CD4-positive, alpha-beta T cell (primary cell): ENCODE measurements at places on chromosomes 3 and 15.

DNA sequence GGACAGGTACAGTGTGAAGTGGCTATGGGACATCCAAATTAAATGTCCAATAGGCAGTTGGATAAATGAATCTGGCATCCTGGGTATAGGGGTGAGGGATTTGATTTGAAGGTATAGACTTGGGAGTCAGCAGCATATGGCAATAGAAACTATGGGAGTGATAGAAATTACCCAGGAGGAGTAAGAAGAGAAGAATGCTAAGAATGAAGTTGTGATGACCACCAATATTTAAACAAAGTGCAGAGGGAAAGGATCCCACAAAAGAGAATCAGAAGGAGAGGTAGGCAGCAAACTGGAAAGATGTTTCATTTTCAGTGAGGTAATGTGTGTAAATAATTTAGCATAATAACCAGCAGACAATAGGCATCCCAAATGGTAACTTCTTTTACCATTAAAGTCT is 13.8 kb upstream of the MSL2 start:
- DNase-seq: no peak

DNA sequence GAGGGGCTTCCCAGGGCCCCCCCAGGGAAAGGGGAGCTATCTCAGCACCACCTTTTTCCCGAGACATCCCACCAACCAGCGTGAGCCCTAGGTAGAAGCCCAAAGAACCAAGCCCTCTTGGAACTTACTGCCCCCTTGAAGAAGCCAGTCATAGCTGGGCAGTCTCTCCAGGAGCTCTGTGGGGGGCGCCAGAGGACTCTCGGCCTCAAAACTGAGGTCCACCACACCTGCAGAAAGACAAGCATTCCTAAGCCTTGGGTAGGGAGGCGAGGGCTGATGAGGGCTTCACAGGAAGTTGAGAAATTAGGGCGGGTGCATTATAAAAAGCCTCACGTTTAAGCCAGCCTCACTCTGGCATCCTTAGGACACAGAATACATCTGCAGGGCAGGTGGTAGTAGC is 9.0 kb downstream of the SSUH2 start:
- DNase-seq: no peak

GRCh38 chr3:77931255-77932009 is 891.5 kb downstream of the ROBO2 start:
- DNase-seq: no peak

- peak; percentile 10 for DNase-seq
Measured at GRCh38 chr15:75597667-75598341, 18.7 kb upstream of the PTPN9 start.

DNA sequence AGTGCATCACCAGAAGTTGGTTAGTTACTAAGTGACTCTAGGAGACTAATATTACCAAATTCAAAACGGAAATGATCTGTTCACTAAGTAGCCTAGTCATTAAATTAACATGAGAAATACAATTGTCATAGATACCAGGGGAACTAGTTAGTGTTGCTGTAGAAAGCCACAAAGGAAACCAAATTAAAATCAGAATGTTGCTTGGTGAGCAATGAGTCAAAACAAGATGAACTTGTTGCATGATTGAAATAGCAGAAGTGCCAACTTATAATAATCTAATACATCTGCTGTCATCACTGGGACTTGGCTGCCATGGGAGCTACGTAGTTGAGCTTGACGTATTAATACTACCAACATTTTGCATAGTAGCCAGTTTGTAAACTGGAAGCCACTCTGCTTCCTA is 458.1 kb downstream of the DIPK2A start:
- no peak for DNase-seq

DNA sequence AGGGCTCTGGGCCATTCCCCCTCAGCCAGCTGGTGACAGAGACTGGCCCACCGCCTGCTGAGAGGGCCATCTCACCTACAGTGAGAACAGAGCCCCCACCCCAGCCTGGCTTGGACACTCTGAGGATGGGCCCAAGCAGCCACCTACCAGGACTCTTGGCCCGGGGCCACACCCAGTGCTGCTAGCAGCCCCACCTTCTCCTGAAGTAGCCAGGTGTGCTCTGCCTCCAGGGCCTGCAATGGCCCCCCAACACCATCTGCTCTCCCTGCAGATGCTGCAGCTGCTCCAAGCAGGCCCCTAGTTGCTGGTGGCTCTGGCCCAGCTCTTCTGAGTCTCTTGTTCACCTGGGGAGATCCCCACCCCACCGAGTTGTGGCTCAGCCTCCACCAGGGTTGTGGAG is 6.8 kb upstream of the CLK3 start:
- DNase-seq: no peak

- no peak for DNase-seq
Measured at GRCh38 chr15:74843891-74844299, 939 bp upstream of the ULK3 start.

DNA sequence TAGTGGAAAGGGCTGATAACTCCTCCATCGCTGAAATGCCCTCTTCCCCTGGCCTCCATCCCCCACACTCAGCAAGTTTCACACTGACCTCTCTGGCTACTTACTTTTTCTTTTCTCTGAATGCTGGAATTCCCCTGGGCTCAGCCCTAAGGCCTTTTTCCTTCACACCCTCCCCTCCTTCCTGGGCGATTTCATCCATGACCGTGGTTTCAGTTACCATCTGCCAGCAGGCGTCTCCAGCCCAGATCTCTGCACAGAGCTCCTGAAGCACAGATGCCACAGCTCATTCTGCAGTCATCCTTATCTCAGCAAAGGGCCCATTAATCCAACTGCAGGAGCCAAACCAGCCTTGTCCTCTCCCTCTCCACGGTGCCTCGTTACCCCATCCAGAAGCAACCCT is 114.0 kb downstream of the RFTN1 start:
- DNase-seq: no peak

DNA sequence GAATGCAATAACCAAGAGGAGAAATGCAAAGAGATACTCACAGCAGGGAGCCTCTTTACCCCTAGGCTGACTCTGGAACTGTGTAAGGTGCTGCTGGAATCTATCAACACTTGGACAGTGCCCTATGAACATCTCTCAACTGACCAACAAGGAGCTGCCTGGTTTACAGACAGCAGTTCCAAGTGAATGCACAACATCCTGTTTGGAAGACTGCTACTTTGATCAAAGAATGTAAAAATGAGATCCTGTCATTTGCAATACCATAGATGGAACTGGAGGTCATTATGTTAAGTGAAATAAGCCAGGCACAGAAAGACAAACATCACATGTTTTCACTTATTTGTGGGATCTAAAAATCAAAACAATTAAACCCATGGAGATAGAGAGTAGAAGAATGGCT is 136.3 kb downstream of the IMPG2 start:
- no peak for DNase-seq

DNA sequence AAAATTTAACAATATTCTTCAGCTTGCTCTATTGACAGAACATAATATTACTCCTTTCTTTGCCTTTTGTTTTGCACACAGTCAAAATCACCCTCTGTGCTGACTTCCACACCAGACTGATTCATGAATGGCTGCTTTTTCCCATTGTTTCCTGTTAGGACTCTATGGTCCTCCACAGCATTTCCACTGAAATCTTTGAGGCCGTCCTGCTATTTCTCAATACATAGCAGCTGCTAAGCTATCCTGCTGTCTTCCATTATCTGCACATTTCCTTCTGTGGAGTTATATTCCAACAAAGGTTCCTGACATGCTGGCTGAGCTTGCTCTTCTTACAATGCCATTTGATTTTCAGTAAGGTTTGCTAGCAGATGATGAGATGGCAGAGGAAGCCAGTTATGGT is 153.3 kb downstream of the EPHA3 start:
- no peak for DNase-seq

DNA sequence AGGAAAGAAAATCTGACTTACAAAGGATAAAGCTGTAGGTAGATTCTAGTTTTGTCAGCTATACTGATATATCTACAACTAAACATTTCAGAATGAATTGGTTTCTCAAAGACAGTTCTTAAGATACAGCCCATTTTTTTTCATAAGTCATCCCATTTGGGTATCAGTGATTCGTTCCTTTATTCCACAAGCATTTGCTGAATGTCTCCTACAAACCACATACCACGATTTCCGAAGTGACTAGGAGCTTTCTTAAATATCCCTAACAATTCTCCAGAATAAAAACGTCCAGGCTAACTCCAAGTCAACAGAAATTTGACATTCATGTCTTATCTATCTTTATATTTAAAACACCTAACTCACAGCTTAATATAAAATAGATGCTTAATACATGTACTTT is 59.8 kb downstream of the TP53BP1 start:
- no peak for DNase-seq

GRCh38 chr3:110243081-110243480 is 828.5 kb upstream of the NECTIN3 start:
- no peak for DNase-seq

GRCh38 chr15:101276501-101277037 is 716 bp downstream of the SELENOS start:
- DNase-seq: no peak

GRCh38 chr3:153026026-153026425 is 136.0 kb upstream of the RAP2B start:
- DNase-seq: no peak

- no peak for DNase-seq
Measured at GRCh38 chr3:2765002-2765579, 345.1 kb downstream of the IL5RA start.

DNA sequence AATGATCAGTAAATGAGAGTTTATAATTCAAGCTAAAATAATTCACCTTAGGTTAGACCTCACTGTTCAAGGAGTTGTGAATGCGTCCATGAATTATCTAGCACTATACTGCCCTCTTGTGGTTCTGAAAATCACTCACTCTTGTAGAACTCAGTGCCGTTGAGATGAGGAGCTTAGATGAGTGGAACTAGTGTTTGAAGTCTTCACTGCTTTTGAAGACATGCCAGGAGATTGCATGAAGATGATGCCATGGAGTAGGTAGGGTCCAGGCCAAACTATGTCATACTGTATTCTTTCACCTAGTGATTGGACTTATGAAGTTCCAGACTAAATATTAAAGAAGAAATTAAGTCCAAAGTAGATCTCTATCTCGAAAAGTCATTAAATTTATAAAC is 28.8 kb downstream of the LYSMD4 start:
- DNase-seq: peak; percentile 38

- DNase-seq: no peak
Measured at GRCh38 chr3:172550347-172550943, 27.2 kb upstream of the TNFSF10 start.

DNA sequence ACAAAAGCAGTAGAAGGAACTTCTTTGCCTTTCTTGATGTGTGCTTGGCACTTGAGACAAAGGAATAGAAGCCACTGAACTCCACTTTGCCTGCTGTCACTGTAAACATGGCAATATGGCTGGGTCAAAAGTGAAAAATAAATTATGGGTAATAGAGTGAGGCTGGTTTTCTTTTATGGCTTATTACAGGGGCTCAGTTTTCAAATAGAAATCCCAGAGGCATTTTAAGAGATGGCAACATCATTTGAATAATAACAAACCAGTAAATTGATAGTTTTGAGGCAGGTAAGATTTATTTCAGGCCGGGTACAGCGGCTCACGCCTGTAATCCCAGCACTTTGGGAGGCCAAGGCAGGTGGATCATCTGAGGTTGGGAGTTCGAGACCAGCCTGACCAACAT is 2.8 kb downstream of the C3orf52 start:
- DNase-seq: no peak

GRCh38 chr15:98887976-98888375 is 119.6 kb downstream of the PGPEP1L start:
- no peak for DNase-seq

DNA sequence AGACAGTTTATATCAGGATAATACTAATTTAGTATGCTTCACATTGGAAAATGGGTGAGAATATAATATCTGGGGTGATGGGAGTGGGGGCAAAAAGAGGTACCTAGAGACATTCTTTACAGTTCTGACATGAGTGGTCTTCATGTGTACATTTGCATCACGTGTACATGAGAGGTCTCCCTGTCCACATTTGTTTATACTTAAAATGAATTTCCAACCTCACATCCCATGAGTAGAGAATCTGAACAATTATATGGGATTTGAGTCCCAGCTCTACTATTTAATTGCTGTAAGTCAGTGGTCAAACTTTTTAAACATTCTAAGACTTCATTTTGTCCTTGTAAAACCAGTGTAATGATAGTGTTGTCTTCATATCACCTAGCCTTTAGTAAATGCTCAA is 408.4 kb downstream of the NAALADL2 start:
- DNase-seq: no peak

- no peak for DNase-seq
Measured at GRCh38 chr3:58355179-58355578, 22.5 kb downstream of the PXK start.

GRCh38 chr3:2853651-2854050 is 256.5 kb downstream of the IL5RA start:
- no peak for DNase-seq

GRCh38 chr3:46351646-46352045 is 2.3 kb upstream of the CCR2 start:
- DNase-seq: no peak

DNA sequence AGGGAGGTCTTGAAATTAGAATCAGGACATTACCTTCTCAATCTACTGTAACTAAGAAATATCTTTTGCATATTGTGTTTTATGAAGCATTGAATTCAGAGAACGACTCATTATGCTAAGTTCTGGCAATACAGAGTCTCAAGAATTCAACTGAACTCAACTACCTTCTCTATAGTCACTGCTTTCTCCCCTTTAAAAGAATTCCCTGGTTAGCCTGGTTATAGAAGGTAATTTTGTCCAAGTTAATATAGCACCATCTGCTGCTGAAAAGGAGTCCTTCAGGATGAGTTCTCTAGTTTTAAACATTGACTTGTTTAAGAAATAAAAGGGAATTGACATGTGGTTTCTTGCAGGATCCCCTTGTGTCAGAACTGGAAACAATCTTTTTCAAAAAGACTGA is 60.2 kb downstream of the IL16 start:
- DNase-seq: no peak

- no peak for DNase-seq
Measured at GRCh38 chr15:91710080-91710698, 143.3 kb upstream of the SLCO3A1 start.

DNA sequence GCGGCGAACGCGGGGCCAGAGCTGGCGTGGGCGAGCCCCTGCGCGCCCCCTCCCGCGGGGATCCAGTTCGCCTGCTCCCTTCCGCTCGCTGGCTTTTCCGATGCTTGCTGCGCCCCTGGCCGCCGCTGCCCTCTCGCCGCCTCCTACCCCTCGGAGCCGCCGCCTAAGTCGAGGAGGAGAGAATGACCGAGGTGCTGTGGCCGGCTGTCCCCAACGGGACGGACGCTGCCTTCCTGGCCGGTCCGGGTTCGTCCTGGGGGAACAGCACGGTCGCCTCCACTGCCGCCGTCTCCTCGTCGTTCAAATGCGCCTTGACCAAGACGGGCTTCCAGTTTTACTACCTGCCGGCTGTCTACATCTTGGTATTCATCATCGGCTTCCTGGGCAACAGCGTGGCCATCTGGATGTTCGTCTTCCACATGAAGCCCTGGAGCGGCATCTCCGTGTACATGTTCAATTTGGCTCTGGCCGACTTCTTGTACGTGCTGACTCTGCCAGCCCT is 721 bp downstream of the P2RY1 start:
- no peak for DNase-seq

GRCh38 chr15:77664428-77664827 is 31.7 kb upstream of the LINGO1 start:
- DNase-seq: no peak

DNA sequence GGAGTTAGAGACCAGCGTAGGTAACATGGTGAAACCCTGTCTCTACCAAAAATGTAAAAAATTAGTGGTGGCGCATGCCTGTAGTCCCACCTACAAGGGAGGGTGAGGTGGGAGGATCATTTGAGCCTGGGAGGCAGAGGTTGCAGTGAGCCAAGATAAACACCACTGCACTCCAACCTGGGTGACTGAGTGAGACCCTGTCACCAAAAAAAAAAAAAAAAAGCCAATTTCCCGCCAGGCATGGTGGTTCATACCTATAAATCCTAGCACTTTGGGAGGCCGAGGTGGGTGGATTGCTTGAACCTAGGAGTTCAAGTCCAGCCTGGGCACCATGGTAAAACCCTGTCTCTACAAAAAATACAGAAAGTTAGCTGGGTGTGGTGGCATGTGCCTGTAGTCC is 6.9 kb downstream of the CNOT10 start:
- no peak for DNase-seq
